Neural crest cell (in vitro differentiated cells): ENCODE measurements at places on chromosomes 12 and 14. TPM values are rescaled to one million over a fixed set of nuclear protein-coding genes. Genes with fewer than 3 reads are reported as not detected.

Gene KRT78
- total RNA-seq: not detected in 2 replicates

Gene TXNDC16
- 11.1 and 11.5 TPM in 2 replicates for total RNA-seq

Gene BATF
- total RNA-seq: not detected in 2 replicates

Gene DDX11
- total RNA-seq: 199 and 202 TPM in 2 replicates

Gene HOXC6
- 10.7 and 11.0 TPM in 2 replicates for total RNA-seq

Gene FOXG1
- total RNA-seq: 0.07 TPM in 1 of 2 replicates, not detected in the other

Gene CRIP2
- total RNA-seq: 38.3 and 39.3 TPM in 2 replicates

Gene SLC38A6
- total RNA-seq: 13.2 and 14.5 TPM in 2 replicates

Gene ZDHHC22
- 5.6 and 5.9 TPM in 2 replicates for total RNA-seq

Gene SLC25A21
- 2.2 and 4.2 TPM in 2 replicates for total RNA-seq

Gene DACT1
- 4.9 and 5.2 TPM in 2 replicates for total RNA-seq

Gene ENDOU
- total RNA-seq: not detected in 2 replicates

Gene SLC4A8
- 30.9 and 33.8 TPM in 2 replicates for total RNA-seq

Gene KRT85
- not detected in 2 replicates for total RNA-seq

Gene C1QL4
- 0.63 and 0.80 TPM in 2 replicates for total RNA-seq

Gene RNFT2
- 79.9 and 82.1 TPM in 2 replicates for total RNA-seq

Gene ESPL1
- 56.3 and 65.8 TPM in 2 replicates for total RNA-seq

Gene SDR9C7
- not detected in 2 replicates for total RNA-seq

Gene HECTD4
- 47.8 and 49.4 TPM in 2 replicates for total RNA-seq

Gene ACRBP
- total RNA-seq: 1.9 and 2.4 TPM in 2 replicates

Gene FAIM2
- 0.73 and 1.6 TPM in 2 replicates for total RNA-seq

Gene BDKRB1
- not detected in 2 replicates for total RNA-seq

Gene KRT82
- total RNA-seq: not detected in 2 replicates
